Bronchial epithelial cell (primary cell): ENCODE measurements at places on chromosomes 12 and 14. TPM values are rescaled to one million over a fixed set of nuclear protein-coding genes. Genes with fewer than 3 reads are reported as not detected.

Gene IRAK3
- total RNA-seq, result 1.0 and 1.6 TPM in 2 replicates

- DNase-seq, result no peak
Observed at GRCh38 chr12:57611108-57611826, at the start of gene ARHGEF25. ARHGEF25 (plus strand) TSS chr12:57611435; CDS start chr12:57611895, 460 bp downstream.

GRCh38 chr14:34851395-34851794 is 23.8 kb downstream of the BAZ1A start:
- peak; percentile 83 for DNase-seq

DNA sequence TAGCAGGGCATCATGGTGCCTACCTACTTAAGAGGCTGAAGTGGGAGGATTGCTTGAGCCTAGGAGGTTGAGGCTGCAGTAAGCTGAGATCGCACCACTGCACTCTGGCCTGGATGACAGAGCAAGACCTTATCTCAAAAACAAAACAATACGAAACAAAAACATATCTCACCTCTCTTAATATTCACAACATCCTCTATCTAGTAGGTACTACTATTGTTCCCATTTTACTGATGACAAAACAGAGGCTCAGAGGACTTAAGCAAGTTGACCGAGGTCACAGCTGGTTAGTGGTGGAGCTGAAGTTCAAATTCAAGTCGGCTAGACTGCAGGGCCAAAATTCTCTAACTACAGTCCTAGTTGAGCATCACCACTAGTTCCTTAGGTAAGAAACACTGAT is 172.3 kb upstream of the EEA1 start:
- no peak for DNase-seq

- no peak for DNase-seq
Observed at GRCh38 chr14:96250485-96250884, 5.5 kb upstream of the BDKRB1 start.
